NCI-H774 (cell line): ENCODE measurements at places on chromosomes 13 and 19.

GRCh38 chr19:51294977-51295375 is 16.5 kb upstream of the IGLON5 start:
- no peak for DNase-seq

- DNase-seq, result no peak
Observed at GRCh38 chr13:91349992-91350911, 2.8 kb downstream of the MIR17HG start.

GRCh38 chr19:35498220-35498619 is 8.0 kb upstream of the KRTDAP start:
- DNase-seq, result no peak

- no peak for DNase-seq
Observed at GRCh38 chr13:85650613-85651012, 148.6 kb downstream of the SLITRK6 start.

DNA sequence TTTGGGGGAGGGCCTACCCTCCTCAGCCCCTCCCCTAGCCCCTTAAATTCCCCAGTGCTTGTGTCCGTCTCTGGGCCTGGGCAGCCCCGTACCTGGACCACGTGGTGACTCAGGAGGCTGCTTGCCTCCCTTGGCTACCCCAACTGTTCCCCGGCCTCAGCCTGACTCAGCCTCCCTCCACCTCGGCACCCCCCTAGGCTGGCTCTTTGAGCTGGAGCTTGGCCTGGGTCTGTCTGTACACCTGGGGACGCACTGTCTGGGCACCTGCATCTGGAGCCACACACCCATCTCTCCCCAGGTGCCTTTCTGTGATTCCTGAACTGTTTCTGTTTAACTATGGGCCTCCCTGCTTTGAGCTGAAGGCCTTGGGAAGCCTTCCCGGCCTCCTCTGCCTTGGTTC is 1.8 kb upstream of the KLK14 start:
- no peak for DNase-seq

DNA sequence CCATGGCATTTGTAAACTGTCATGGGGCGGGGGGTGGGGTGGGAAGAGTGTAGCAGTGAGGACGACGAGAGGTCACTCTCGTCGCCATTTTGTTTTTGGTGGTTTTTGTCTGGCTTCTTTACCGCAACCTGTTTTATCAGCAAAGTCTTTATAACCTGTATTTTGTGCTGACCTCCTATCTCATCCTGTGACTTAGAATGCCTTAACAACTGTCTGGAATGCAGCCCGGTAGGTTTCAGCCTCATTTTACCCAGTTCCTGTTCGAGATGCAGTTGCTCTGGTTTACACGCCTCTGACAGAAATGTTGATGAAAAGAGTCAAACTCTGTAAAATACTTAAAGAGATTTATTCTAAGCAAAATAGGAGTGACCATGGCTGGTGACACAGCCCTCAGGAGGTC is 852.0 kb downstream of the DACH1 start:
- no peak for DNase-seq

- no peak for DNase-seq
Observed at GRCh38 chr13:101292711-101293110, 123.6 kb downstream of the NALCN start.

DNA sequence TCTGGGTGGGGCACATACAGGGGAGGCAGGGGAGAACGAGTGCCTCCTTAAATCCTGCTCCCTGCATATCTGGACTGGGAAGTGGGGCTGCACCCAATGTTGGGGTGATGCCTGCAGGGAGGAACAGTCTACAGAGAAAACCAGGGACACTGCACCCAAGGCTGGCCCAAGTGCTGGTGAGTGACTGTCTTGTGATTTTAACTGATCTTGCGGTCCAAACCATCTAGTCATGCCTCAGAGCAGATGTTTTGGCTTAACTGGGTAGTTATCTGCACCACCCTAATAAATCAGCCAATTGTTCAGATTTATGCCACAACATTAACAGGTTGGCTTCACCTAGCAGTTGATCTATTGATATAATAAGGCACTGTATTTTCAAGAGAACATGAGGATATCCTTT is 219.2 kb upstream of the IRS2 start:
- DNase-seq, result no peak

DNA sequence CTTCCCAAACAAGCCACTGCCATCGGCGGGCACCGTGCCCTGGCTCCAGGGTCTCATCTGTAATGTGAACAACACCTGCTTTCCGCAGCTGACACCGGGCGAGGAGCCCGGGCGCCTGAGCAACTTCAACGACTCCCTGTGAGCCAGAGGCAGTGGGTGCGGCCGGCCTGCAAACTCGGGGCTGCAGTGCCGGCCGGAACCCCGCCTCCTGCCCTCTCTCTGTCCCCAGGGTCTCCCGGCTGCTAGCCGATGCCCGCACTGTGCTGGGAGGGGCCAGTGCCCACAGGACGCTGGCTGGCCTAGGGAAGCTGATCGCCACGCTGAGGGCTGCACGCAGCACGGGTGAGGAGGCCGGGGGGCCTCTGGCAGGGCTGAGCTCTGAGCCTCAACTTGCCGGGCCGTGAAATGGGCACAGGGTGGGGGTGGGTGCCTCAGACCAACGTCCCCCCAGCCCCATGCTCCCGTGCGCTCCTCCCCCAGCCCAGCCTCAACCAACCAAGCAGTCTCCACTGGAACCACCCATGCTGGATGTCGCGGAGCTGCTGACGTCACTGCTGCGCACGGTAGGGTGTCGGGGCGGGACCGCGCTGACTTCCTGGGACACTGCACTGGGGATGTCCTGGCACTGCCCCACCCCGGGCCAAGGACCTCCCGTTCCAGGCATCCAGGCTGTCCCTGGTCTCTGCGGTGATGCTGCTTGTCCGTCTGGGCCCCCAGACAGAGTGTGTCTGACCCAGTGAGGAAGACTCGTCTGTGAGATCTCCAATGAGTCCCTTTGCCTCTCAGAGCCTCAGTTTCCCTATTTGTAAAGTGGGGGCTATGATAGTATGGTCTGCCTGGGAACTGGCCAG is 2.2 kb downstream of the ABCA7 start:
- DNase-seq, result no peak

DNA sequence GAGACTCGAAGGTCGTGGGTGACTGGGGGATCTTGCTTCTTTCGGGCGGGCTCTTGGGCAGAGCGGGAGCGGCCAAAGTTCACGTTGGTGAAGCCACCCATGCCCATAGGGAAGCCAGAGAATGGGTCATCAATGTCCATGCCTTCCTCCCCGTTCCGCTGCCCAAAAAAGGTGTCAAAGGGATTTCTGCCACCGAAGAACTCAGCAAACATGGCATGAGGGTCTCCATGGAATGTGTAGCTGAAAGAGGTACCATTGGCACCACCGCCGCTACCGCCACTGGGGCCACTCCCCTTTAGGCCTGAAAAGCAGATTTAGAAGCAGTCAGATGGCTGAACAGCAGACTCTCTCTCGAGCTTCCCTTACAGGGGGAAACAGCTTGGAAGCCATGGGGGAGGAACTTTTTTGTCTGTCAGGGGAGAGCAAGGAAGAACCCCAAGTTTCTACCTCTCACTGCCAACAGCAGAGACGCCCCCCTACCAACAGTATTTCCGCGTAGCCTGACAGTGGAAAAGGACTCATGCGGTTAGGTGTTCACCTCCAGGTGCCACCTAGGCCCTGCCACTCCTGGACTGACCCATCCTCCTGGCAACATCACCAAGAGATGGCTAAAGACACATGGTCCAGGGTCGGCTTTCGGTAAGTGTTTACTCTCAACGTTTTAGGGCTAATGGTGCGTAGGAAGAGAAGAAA is 1.3 kb downstream of the DNAJB1 start:
- DNase-seq, result no peak
